ENCODE measurements at places on chromosomes 1 and 21.
A peak's percentile ranks its signal among the peaks of the same experiment; 100 is the strongest.

GRCh38 chr21:14985306-14985705, 79.5 kb downstream of the NRIP1 start:
- DNase-seq = no peak

DNA sequence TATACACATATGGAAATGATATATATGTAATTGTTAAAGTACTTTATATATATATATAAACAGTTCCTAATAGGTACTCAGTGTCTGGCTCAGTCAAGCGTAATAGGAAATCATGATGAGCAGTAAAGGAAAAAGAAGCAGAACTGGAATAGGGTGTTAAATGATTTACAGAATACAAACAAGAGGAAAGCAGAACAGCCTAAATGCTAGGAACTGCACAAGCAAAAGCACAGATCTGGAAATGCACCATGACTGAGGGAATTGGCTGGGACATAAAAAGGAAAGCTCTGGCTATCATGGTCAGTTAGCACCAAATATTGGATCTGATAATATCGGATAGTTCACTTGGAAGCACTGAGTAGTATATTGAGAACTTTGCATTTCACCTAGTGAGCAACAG, 51.8 kb downstream of the SLC44A5 start:
- DNase-seq = peak; percentile 7

DNA sequence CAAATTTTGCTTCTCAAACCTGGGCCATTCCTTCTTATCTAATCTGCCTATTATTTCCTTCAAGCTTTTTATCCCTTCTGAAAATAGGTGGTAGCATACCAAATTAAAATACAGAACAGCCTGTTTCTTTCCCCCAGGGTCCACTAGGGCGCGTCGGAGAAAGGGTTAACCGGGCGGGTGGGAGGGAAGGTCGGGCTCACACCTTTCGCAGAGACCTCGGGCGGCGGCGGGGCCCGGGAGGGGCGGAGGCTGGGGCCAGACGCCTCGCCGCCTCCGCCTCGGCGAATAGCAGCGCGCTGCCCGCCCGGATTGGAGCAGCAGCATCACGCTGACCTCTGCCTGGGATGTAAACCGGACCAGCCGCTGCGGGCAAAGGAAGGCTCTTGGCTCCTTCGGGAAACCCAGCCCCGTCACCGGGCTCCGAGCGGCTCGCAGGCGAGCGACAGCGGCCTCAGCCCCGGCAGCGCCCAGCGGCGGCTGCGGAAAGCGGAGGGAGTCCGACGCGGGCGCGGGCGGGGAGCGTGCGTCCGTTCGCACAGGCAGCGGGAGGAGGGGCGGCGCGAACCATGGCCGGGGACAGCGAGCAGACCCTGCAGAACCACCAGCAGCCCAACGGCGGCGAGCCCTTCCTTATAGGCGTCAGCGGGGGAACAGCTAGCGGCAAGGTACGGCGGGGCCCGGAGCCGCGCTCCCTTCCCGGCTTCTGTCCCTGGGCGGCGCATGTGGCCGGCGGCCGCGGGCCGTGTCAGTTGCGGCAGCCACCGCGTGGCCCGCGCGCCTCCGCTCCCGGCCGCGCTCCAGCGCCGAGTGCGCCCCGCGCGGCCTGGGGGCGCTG, at the start of gene UCK2:
Gene UCK2 (plus strand): TSS at position 347 of the 835 bp plus-strand sequence. CDS start 220 bp downstream, at position 567.
- DNase-seq = peak; percentile 87

DNA sequence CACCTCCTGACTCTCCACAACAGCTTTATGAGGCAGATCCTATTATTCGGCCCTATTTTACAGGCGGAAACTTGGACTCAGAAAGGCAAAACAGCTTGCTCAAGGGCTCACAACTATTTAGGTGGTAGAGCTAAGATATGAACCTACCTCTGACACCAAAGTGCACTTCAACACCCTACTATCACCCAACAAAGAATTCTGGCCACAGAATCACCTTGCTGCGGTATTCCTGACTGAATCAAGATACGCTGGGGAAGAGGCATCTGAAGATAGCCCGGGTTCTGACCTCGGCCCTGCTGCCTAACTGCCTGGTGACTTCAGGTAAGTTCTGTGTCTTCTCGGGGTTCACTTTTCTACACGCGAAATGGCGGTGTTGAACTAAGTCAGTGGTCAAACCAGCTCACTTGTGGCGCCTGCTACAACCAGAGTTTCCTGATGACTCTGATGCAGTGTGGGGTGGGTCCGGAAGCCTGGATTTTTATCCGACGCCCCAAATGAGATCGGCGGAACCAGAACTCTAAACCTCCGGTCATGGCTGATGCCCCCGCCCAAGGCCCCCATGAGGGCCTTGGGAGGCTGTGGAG, 608 bp downstream of the PEF1 start:
- peak; percentile 50 for DNase-seq

- DNase-seq = no peak
Measured at GRCh38 chr1:89844860-89845259, 24.0 kb downstream of the LRRC8D start.

- peak; percentile 78 for DNase-seq
Measured at GRCh38 chr1:185843986-185844385, 109.8 kb downstream of the HMCN1 start.

DNA sequence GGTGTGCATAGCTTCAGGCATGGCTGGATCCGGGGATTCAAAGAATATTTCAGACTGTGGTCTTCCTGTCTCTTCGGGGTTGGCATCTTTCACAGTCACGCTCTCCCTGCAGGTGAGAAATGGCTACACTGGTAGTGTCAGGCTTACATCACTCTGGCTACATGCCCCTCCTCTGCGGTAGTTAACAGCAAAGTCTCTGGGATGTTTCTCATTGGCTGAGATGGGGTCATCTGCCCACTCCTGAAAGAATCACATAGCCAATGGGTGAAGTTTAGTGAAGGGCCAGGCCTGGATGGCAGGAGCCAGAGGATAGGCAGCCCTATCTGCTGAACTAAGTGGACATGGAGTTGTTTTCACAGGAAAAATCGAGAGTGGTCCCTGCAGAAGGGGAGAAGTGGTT, 356.5 kb downstream of the MATN1 start:
- DNase-seq = no peak

- DNase-seq = no peak
Measured at GRCh38 chr21:32206631-32207405, 72.0 kb downstream of the MIS18A start.

GRCh38 chr1:181486098-181486420, 2.7 kb downstream of the CACNA1E start:
- DNase-seq = no peak

DNA sequence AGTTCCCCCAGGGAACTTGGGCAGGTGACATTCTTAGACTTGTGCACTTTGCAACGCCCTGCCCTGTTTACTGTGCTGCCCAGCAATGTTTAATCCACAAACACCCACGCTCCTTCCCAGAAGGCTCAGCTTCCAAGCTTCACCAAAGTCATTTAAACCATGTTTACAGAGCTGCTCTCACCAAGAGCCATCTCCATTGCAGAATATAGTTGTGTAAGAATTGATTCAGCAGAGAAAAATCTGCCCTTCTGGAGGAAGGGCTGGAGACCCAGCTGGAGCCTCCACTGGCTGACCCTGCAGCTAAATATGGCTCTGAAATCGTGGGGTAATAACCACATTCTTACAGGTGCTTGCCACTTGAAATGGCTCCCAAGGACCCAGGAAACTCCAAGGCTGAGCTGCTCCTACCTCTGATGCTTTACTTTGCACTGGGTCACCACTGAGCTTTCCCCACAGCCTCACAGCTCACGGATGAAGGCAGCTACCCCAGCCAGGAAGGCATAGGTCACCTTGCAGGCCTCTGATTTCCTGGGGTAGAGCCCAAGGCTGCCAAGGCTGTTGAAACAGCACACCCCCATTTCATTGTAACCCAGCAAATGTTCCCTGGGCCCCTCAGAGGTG, 8.7 kb downstream of the CAPN2 start:
- DNase-seq = no peak

GRCh38 chr1:68301471-68302001, 69.2 kb upstream of the WLS start:
- DNase-seq = no peak

- DNase-seq = no peak
Measured at GRCh38 chr1:63824451-63824850, 50.6 kb downstream of the ROR1 start.

GRCh38 chr1:184909019-184909418, 65.3 kb downstream of the NIBAN1 start:
- no peak for DNase-seq

- DNase-seq = no peak
Measured at GRCh38 chr21:38970765-38971164, 165.0 kb downstream of the ETS2 start.

DNA sequence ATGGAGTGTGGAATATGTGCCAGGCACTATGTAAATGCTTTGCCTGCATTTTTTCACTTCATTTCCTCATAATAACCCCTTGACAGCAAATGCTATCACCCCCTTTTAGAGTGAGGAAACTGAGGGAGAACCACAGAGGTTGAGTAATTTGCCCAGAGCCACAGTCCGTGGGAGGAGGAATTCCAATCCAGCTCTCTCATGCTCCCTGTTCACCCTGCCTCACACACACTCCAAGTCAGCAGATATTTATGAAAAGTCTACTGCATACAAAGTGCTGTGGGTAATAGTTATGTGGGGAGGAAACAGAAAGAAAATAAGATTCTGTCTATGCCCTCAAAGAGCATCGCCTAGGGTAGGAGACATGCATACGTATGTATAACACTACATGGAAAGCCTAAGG, 30.9 kb upstream of the RBM15 start:
- DNase-seq = no peak

DNA sequence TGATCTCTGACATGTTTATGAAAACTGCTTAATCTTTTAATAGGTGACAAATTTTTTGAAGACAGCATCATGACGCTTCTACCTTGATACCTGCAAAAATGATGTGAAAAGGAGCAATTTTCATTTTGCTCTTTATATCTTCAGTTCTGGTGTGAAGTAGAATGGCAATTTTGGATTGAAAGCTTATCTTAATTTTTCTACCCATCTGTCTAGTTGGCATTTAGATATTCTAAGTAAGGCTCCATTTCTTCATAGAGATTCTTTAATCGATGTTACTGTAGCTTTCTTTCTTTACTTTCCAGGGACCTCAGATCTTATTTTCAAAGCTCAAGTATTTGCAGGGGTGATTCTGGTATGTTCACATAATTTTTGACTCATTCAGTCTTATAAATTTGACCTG, 32.3 kb upstream of the GPR52 start:
- no peak for DNase-seq

DNA sequence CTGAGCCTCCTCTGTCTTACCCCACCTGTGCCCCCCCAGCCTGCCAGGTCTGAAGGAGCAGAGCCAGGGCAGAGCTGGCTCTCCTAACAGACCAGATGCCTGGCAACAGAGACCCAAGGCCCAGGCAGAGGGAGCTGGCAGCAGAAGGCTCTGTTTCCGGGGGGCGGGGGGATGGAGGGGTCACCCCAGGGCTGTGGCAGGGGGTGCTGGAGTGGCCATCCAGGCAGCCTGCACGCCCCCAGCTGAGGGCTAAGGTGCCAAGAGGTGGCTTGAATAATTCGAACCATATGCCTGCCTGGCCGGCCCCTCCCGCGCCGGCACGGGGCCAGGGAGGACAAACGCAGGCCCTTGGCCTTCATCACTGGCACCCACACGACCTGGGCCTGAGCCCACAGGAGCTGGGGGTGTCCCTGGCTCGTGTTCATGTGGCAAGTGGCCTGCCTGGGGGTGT, 16.0 kb upstream of the PLEKHG5 start:
- DNase-seq = no peak

DNA sequence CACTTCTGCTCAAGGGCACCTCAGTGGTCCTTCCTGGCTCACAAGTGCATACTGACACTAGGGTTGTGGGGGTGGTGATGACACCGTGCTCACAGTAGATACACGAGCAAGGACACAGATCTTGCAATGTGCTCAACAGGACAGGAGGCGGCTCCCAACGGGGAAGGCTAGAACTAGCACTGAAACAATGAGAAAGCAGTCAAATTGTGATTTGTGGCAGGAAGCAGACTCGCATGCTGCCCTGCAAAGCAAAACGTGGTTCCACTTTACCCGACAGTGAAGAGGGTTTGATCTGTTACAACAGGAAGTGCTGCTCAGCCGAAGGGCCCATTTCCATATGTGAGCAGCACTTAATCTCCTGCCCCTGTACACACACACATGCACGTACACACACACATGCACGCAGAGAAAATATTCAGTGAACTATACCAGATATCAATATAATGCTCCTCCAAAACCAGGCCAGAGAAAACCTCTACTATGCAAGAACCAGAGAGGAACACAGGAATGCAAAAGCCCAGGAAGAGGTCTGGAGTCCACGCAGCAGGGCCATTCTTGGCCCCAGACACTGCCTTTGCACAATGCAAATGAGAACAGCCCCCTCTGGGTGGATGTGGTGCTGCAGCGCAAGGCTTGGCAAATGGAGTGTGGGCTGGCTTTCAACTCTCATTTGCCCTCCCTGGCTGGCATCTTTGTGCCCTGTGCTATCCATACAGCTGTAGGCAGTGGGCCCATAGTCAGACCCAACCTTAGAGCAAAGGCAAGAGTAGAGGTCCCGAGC, 47.1 kb downstream of the KANK4 start:
- DNase-seq = peak; percentile 61

DNA sequence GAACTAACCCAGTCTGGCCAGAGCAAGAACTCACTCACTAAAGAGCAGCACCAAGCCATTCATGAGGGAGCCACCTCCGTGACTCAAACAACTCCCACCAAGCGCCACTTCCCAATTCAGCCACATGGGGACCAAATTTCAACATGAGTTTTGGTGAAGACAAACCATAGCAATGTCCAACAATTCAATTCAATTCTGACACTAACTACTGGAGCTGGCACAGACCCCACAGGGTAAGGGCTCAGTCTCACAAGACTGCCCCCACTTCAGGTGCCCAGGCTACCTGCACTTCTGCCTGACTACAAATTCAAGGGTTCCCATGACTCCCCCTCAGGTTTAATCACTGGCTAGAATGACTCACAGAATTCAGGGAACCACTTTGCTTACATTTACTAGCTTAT, 48.8 kb upstream of the RAP1A start:
- peak; percentile 4 for DNase-seq

- no peak for DNase-seq
Measured at GRCh38 chr1:195580988-195581387, 1027.3 kb downstream of the KCNT2 start.

- no peak for DNase-seq
Measured at GRCh38 chr1:167472752-167473521, 45.4 kb downstream of the CD247 start.

- DNase-seq = no peak
Measured at GRCh38 chr21:15195768-15196167, 131.0 kb upstream of the NRIP1 start.

GRCh38 chr1:203444171-203444576, 31.4 kb upstream of the PRELP start:
- DNase-seq = no peak

GRCh38 chr1:113451710-113452109, 61.4 kb downstream of the MAGI3 start:
- DNase-seq = no peak

GRCh38 chr1:164723296-164723798, 164.4 kb downstream of the PBX1 start:
- peak; percentile 21 for DNase-seq

Data from NCI-H526 (cell line).